ENCODE measurements at places on chromosomes 12 and 14. TPM values are rescaled to one million over a fixed set of nuclear protein-coding genes. Genes with fewer than 3 reads are reported as not detected.

POTEG gene
- polyA plus RNA-seq, result 0.04 TPM

CHGA gene
- polyA plus RNA-seq, result 55.4 TPM

NTF3 gene
- polyA plus RNA-seq, result not detected

KRT85 gene
- polyA plus RNA-seq, result not detected

GNPNAT1 gene
- polyA plus RNA-seq, result 34.9 TPM

LIN7A gene
- 1.6 TPM for polyA plus RNA-seq

OR6C2 gene
- polyA plus RNA-seq, result not detected

CLEC4C gene
- 0.16 TPM for polyA plus RNA-seq

DLST gene
- polyA plus RNA-seq, result 66.1 TPM

OR6S1 gene
- polyA plus RNA-seq, result not detected

WNT5B gene
- polyA plus RNA-seq, result 1.8 TPM

OVCH1 gene
- polyA plus RNA-seq, result not detected

ANO2 gene
- polyA plus RNA-seq, result 1.2 TPM

Measured in sigmoid colon (tissue), 7 donors.